ENCODE measurements at places on chromosomes 13 and 19.

DNA sequence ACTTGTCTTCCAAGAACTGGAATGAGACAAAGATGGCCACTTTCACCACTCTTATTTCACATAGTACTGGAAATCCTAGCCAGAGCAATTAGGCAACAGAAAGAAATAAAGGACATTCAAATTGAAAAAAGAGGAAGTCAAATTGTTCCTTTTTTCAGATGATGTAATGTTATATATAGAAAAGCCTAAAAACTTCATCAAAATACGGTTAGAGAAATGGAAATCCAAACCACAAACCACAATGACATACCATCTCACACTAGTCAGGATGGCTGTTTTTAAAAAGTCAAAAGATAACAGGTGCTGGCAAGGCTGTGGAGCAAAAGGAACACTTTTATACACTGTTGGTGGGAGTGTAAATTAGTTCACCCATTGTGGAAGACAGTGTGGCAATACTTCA, 113.3 kb upstream of the SPRY2 start:
- DNase-seq = no peak

DNA sequence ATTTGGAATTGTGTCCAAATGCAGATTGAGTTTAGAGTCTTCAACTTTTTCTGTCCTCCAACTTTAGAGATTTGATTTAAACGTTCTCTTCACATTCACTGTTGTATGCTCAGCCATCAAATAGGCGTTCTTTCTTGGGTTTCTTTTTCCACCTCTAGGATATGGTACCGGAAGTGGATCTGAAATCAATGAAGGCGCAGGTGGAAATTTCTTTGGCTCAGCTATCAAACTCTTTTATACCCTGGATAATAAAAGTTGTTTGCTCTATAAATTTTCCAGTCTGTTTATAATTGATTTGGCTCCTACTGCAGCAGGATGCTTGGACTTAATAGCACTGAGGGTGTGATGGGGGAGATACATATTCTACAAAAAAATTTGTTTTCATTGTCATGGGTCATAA, 1.6 kb downstream of the COG3 start:
- no peak for DNase-seq

DNA sequence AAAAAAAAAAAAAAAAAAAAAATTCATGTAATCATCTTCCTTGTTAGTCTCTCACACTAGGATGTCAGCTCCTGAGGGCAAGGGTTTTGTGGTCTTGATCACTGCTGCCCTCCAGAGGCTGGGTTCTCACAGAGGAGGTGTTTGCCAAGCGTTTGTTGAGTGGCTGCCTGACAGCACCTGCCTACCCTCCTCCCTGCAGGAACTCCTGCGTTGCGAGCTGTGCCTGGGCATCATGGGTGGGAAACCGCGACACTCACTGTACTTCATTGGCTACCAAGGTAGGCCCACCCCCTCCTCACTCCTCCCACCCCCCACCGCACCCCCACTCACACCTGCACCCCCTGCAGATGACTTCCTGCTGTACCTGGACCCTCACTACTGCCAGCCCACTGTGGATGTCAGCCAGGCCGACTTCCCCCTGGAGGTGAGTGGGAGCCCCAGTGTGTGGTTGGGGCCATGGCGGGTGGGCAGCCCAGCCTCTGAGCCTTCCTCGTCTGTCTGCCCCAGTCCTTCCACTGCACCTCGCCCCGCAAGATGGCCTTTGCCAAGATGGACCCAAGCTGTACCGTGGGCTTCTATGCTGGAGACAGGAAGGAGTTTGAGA, 8.1 kb downstream of the ATG4D start:
- DNase-seq = no peak

GRCh38 chr13:108460043-108460442, 169.4 kb upstream of the MYO16 start:
- DNase-seq = no peak

GRCh38 chr13:113493315-113493951, 2.9 kb upstream of the DCUN1D2 start:
- DNase-seq = no peak

DNA sequence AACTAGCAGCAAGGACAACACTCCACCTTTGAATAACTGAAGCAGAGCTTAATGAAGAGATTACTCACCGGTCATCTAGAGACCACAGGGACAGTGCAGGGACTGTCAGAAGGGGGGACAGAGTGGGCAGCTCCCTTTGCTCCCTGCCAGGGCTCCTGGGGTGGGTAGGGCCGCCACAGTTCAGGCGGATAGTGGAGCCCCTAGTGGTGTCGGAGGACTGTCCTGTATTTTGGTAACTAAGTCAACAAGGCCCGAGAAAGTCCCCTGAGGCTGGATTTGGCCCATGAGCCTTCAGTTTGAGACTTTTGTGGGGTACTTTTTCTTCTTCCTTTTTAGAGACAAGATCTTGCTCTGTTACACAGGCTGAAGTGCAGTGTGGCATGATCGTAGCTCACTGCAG, 44.6 kb downstream of the GJA3 start:
- no peak for DNase-seq

DNA sequence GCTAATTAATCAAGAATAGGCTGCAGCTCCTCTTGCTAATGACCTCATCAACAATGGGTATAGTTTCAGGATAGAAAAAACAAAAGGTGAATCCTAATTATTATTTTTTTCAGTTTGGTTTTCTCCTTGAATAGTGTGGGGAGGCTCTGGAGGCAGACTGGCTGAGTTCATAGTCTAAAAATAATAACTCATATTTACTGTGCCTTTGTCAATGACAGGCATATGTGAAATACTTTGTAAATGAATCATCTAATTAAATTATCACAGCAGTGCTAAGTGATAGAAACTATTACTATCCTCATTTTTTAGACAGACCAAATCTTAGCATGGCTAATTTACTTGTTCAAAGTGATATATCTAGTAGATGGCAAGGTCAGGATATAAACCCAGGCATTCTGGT, 1261.0 kb upstream of the SLC10A2 start:
- DNase-seq = no peak

- DNase-seq = no peak
These were observed 30.9 kb downstream of the CCDC70 start for GRCh38 chr13:51892657-51893056.

DNA sequence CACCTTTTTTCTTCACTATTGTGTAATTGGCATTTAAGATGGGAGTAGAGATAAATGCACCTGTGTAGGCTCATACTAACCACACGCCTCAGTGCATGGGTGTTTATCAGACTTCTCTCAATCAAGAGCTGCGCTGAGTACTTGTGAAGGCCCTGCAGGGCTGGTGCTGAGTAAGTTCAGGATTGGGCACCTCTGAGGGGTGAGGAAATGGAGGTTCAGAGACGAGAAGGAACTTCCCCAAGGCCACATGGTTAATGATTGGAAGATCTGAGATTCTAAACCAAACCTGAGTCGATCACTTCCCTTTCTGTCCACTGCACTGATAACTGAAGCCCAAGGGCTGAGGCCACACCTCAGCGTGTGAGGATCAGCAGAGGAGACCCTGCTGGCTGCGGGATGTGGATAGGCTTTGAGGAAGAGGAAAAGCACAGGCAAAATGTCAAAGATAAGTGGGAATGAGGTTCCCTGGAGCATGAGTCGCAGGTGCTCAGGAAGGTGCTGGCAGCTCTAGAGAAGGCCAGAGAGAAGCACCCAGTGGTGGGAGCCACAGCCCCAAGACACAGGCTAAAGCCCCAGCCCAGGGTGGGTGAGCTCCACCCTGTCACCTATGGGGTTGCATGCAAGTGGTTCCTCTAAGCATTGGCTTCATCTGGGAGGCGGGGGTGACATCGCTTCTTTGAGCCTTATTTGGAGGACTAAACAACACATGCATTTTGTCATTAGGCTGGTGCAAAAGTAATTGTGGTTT, 32.3 kb upstream of the GJB6 start:
- DNase-seq = no peak

GRCh38 chr13:106530980-106531481, 4.4 kb downstream of the EFNB2 start:
- no peak for DNase-seq

GRCh38 chr13:60150538-60150937, 13.2 kb downstream of the DIAPH3 start:
- DNase-seq = no peak

- DNase-seq = no peak
These were observed 17.8 kb upstream of the GRAMD1A start for GRCh38 chr19:34982275-34982674.

DNA sequence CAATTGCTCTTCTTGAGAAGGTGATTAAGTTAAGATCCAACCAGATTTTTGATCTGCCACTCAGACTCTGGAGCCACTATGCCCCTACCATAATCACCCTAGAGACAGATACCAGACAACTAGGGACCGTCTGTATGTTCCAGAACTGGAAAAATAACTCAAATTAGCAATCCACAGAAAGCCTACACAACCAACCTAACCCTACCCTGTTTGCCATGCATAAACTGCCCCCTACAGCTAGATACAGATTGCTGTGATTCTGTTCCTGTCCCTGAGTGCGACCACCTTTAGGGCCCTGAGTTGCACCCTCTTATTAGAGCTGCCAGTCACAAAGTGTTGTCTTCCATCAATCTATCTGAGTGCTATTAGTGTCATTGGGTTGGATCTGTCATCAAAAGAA, 929.8 kb upstream of the SLITRK1 start:
- DNase-seq = no peak

DNA sequence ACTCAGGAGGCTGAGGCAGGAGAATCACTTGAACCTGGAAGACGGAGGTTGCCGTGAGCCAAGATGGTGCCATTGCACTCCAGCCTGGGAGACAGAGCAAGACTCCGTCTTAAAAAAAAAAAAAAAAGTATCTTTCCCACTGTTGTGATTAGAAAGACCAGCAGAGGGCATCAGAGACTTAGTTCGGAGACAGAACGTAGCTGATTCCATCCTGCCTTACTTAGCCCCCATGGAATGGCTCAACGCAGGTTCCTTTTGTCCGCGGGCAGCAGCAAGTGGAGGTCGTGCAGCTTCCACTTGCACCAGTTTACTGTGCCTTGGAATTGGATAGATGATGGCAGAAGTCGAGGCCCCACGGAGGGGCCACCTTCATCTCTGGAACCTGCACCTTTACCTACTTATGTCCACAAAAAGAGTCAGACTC, 8.1 kb downstream of the TIMM29 start:
- no peak for DNase-seq

DNA sequence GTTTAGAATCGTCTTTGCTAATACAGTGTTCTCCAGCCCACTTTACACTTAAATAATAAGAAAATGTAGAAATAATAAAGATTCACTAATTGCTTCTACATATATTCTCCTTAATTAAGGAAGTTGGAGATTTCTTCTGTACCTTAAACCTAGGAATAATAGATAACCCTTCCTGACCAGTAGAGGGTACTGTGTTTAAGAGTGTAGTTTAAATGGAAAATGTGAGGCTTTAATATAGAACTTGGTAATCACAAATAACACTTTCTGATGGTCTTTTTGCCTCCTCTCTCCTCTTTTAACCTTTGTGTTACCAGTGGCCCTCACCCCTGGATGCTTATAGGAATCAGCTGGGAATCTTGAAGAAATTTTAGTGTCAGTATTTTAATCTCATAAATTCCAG, 20.7 kb downstream of the POMP start:
- DNase-seq = no peak

DNA sequence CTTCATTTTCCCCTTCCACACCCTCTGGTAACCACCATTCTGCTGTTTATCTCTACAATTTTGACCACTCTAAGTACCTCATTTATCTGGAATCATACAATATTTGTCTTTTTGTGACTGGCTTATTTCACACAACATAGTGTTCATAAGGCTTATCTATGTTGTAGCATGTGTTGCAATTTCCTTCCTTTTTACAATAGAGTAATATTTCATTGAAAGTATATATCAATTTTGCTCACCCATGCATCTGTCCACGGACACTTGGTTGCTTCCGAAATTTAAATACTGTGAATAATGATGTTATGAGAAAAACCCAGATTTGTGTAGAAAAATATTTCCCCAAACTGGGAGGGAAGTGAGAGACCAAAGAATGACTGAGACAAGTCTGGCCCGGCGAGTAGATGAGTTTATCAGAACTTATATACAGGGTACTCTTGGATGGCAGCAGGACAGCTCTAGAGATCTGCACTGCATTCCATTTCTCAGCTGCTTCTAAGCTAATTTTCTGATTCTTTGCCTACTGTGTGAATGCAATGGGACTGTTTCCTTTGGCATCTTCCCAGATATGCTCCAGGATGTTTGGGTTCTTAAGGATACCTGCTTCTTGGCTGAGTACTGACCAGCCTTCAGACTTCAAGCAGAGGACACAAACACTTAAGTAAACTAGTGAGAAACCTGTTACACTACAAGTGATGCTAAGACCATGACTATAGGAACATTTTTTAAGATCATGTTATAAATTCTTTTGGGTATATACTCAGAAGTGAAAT, 834.0 kb upstream of the PCDH9 start:
- no peak for DNase-seq

DNA sequence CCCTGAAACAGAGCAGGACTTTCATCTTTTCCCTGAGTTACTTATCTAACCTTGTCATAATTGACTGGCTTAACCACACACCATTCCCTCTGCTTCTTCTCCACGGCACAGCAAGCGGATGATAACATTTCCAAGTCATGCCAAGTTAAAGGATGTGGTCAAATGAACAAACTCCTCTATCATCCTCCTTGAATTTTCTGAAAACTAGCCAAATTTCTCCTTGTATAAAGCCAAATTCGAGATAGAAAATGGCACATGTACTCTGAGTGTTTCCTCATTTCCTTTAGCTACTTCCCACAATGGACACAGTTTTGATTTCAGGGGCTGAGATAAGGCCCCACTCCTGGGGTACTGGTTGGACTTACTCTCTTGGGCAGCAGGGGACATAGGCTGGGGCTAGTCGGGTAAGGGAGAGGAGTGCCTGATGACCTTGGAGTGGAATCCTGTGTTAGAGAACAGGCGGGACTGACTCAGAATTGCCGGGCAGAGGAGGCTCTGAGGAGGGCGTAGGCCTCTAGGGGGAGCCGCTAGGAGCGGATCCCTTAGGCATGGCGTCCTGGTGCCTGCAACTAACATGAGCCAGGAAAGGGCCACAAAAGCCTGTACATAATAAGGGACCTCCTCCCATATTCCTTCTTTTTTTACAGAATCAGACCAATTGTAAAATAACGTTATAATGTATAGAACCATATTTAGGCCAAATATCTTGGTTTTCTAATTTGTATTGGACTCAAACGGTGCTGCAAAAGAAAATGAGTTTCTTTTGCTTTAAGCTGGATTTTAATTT, 20.3 kb upstream of the TMTC4 start:
- DNase-seq = no peak

DNA sequence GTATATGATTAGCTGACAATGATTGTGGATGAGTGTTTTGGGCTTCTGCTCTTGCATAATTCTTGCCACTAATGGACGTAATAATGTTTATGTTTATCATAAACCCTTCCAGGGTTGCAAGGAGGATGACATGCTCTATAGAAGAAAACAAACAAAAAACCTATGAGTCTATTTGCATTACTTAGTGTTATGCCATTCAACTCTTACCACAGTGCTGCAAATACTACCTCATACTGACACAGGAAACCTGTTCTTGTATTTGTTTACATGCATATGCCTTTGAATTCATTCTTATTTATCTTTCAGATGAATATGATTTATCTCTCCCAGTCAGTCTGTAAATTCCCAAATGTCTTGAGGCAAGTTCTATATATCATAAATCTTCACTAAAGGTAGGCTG, 39.6 kb upstream of the FREM2 start:
- DNase-seq = no peak

- no peak for DNase-seq
These were observed 257.8 kb downstream of the FOXO1 start for GRCh38 chr13:40408602-40409001.
